Stimulated activated CD8-positive, alpha-beta memory T cell treated with anti-CD3 and anti-CD28 coated beads, Interleukin-4, amount 100 ng/mL, for 1 hour (primary cell): ENCODE measurements at places on chromosomes 6 and 20.

GRCh38 chr6:112786801-112787200 is 439.7 kb downstream of the RFPL4B start:
- no peak for DNase-seq

DNA sequence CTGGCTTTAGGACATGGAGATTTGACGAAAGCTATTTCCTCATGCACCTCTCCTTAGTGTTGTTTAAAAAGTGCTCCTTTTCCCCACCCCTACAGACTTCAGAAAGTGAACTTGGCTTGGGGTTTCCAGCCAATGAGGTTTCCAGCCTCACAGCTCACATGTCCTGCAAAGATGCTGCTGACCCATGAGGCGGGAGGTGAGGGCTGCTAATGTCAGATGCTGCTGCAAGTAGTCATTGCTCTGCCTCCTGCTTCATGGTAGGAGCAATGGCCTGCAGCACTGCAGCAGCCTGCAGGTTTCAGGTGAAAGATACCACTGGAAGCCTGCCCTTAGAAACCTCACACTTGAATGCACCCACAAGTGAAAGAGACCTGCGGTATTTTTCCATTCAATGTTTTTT is 112.8 kb downstream of the LAMP5 start:
- DNase-seq = no peak

GRCh38 chr6:5846889-5847288 is 159.8 kb downstream of the NRN1 start:
- DNase-seq = no peak

GRCh38 chr6:41039060-41039998 is at the start of gene UNC5CL:
TSS of gene UNC5CL (minus strand) at chr6:41039221. CDS start at chr6:41035074, 4,147 bp downstream.
- no peak for DNase-seq

DNA sequence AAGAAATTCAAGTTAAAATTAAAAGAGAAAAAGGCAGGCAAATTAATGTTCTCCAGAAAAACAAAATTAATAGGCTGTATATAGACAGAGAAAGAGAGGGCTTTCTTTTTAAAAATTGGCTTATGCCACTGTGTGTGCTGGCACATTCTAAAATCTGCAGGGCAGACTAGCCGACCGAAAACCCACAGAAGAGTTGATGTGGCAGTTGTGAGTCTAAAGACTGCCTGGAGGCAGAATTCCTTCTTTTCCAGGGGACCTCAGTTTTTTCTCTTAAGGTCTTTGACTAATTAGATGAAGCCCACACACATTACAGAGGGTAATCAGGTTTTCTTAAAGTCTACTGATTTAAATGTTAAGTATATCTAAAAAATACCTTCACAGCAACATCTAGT is 85.7 kb downstream of the GJA1 start:
- DNase-seq = no peak

DNA sequence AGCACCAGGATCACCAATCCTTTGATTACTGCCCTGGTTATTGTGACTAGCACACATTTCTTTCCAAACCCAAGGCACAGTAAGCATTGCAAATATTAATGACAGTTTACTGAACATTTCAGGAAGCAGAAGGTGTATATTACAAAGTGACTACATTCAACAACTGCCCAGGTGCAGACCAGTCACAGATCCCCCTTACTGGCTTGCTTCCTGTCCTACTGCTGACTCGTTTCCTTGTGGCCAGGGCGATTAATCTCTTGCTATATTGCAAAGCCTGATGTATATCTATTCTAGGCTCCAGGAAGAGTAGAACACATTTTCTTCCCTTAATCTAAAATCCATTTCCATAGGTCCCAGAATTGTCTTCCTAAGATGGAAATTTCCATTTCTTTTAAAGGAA is 77.2 kb upstream of the EPHA7 start:
- no peak for DNase-seq

DNA sequence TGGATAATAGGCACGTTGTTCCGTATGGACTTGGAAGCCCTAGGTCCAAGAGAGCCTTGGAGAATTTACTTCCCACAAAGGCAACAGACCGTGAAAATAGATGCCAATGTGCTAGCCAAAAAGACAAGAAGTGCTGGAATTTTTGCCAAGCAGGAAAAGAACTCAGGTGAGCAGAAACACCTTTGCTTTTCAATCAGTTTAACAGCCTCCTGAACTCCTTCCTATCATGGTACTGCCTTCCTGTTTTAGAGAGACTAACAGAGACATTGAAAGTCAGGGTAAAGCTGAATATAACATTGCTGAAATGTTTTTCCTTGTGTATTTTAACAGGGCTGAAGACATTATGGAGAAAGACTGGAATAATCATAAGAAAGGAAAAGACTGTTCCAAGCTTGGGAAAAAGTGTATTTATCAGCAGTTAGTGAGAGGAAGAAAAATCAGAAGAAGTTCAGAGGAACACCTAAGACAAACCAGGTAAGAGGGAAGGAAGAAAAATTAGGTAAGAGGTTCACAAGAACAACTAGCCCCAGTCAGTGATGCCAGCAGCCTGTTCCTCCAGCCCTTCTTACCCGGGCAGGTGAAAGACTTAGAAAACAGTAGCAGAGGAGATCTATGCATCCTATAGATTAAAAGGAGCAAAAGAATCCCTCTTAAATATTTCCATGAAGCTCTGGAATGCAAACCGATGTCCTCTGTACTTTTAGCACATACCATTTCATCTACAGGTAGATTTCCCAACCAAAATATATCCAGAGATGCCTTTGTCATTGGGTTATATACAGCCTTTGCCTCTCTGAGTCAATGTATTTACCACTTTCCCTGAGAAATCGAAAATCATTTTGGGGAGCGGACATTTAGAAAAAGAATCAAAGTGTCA is 4.0 kb downstream of the EDN1 start:
- DNase-seq = no peak

DNA sequence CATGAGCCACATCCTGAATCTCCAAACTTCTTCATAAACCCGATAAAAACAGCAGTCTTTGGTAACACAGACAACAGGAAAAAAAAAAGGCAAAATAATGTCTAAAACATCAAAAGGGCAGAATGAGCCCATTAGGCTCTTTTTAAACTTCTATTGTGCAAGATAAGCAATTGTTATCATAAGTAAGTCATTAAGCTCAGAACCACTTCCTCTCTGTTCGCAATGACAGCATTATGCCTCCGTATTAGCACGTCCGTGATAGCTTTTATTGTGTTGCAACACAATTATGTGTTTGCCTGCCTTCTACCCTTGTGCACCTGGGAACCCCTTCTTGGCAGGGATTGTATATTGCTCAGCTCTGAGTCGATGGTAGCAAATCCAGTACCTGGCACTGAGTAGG is 147.1 kb downstream of the LRFN2 start:
- DNase-seq = no peak

DNA sequence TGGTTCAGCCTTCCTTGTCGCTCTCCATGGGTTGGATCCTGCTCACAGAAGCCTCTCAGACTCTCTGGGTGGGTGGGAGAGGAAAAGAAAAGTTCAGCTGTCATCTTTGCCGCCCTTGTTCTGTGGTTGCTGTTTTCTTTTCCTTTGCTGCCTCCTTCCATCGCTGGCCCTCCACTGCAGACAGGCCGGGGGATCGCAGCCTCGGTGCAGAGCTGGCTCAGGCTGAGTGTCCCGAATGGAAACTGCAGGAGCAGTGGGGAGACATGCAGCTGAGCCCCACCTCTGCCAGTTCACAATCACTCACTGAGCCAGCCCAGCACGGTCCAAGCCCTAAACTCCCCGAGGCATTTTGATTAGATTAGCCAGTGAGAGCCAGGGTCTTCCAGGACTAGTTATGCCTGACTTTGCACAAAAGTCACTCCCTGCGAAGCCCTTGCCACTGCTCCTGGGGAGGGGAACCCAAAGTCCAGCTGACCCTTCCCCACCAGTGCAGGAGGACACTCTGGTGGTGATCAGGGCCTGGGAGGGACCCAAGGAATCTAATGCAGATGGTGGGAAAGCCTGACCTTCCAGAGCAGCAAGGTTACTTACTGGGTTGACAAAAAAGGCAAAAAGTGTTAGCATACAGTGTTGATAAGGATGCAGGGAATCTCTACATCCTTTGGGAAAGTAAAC is 14.0 kb downstream of the NRN1 start:
- no peak for DNase-seq

GRCh38 chr6:124131779-124132178 is 328.1 kb downstream of the NKAIN2 start:
- no peak for DNase-seq

GRCh38 chr6:134627707-134628106 is 309.8 kb upstream of the SGK1 start:
- DNase-seq = no peak

DNA sequence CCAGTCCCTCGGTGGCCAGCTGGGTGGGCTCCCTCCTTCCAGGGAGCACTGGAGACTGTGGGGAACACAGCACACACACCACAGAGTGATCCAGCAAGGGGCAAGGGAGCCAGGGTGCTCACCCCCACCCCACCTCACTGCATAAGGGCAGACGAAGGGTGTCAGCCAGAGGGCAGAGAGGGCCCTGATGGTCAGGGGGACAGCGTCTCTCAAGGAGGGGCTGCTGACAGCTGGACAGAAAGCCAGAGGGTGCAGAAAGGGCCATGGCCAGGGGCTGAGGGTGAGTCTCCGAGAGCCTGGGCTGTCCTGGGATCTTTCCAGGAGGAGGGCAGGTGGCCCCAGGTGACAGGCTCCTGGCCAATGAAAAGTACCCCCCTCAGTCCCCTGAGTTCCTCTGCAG is 73.4 kb upstream of the PMEPA1 start:
- DNase-seq = no peak

- DNase-seq = no peak
Measured at GRCh38 chr20:54474046-54474445, 1.3 kb upstream of the DOK5 start.

- DNase-seq = no peak
Measured at GRCh38 chr6:158569036-158569435, 9.1 kb downstream of the TMEM181 start.

GRCh38 chr6:84731401-84731800 is 33.0 kb downstream of the TBX18 start:
- no peak for DNase-seq

GRCh38 chr6:8905757-8906156 is 470.4 kb upstream of the SLC35B3 start:
- no peak for DNase-seq

- no peak for DNase-seq
Measured at GRCh38 chr6:113187661-113188060, 669.5 kb upstream of the MARCKS start.

GRCh38 chr6:98295515-98296175 is 538.7 kb upstream of the POU3F2 start:
- no peak for DNase-seq

- DNase-seq = no peak
Measured at GRCh38 chr20:62015540-62016288, 50.0 kb downstream of the TAF4 start.

DNA sequence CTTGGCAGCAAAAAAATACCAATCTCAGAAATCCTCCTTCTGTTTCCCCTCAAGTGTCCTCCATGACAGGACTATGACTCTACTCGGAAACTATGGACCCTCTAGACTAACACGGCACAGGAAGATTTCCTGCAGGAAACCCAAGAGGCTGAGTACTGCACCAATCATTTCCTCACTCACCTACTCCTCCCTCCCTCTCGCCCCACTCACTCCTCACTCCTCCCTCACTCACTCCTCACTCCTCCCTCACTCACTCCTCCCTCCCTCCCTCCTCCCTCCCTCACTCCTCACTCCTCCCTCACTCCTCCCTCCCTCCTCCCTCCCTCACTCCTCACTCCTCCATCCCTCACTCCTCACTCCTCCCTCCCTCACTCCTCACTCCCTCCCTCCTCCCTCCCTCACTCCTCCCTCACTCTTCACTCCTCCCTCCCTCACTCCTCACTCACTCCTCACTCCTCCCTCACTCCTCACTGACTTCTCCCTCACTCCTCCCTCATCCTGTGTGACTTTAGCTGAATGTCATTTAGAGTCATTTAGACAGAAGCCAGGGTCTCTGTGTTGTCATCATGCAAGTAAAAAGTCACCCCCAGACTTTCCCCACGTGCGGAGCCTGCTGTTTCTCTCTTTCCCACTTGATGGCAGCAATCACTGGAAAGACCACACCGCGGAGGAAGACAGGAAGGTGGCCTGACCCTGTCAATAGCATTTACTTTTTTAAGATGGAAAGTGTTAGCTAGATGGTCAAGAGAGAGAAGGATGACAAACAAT is 226.8 kb upstream of the PDE10A start:
- DNase-seq = no peak

GRCh38 chr20:46350201-46350985 is 42.1 kb upstream of the CDH22 start:
- DNase-seq = no peak

DNA sequence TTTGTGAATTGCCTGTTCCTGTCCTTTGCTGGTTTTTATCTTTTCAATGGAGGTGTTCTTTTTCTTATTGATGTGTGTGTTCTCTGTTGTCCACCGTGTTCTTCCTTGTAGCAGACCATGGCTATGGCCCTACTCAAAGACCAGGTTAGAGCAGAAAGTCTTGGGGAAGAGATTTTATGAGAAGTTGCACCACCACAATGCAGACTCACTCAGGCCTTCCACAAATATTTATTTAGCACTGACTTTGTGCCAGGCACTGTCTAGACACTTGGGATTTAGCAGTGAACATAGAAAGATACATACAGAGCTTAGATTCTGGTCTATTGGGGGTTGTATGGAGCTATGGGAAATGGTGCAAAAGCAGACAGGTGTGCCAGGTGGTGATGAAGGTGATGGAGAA is 98.8 kb downstream of the DTD1 start:
- no peak for DNase-seq

DNA sequence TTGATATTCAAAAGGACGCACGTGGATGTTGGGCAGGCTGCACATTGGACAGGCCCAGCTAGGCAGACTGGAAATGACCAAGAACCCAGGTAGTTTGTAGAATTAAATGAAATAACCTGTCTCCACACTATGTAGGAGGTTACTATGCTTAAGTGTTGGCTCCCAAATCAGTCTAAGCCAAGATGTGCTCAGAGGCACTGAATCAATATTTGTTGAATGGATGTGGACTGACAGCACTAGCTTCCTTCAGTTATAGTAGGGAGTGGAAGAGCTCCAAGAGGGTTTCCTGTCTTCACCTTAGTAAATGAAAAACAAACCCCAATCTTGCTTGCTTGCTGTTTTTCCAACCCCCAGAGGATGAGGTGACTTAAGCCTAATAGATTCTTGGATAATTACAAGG is 180.5 kb downstream of the JARID2 start:
- DNase-seq = no peak

DNA sequence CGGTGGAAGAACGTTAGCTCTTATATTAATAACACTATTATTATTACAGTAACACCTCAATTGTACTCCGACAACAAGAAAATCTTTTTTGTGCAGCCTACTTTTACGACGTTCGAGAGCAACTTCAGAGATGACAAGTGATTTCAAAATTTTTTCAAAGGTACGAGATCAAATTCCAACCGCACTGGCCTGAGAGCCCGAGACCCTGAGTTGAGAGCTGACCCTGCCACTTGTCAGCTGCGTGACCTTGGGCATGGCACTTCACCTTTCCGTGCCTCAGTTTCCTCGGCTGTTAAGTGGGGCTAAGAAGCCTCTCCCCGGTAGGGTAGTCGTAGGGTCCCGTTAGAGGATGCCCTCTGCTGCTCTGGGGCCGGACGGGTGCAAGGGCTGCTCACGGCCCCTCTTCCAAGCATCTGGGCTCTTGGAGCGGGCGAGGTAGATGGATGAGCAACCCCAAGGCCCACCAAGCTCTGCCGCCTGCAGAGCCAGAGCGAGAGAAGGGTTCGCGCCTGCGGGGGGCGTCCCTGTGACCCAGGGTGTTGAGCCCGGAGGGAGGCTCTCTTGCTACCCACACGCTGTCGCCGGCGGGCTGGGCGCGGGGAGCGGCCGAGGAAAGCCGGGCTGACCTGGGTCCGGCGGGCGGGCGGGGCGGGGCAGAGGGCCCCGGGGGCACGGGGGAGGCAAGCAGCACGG is 510 bp downstream of the NDRG3 start:
- peak; percentile 1 for DNase-seq

GRCh38 chr6:137339929-137340559 is 120.9 kb upstream of the IFNGR1 start:
- no peak for DNase-seq

GRCh38 chr20:3382836-3383235 is 24.6 kb downstream of the DNAAF9 start:
- no peak for DNase-seq
